ENCODE measurements at places on chromosomes 7 and 10.

DNA sequence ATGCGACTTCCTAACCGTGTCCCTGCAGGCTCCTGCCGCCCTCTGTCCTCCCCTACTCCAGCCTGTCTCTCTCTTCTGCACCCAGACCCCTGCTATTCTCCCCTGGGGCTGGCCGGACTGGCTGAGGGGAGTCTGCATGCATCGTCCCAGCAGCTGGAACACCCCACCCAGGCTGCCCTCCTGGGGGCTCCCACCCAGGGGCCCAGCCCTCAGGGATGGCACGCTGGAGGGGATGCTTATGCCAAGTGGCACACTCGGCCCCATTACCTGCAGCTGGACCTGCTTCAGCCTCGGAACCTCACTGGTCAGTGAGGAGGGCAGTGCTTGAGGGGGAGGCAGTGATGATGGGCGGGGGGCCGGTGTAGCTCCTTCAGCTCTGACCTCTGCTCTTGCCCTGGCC, 21.7 kb upstream of the ZNF467 start:
- no peak for DNase-seq
- H3K4me3 ChIP-seq = no peak overlapping the region
- no peaks in the 10 kb centered on the region for H3K4me1 ChIP-seq
- peaks cover 5% of the 10 kb centered on the region for H3K27me3 ChIP-seq
- H3K27ac ChIP-seq = no peak overlapping the region
- no peaks in the 10 kb centered on the region for H3K36me3 ChIP-seq

DNA sequence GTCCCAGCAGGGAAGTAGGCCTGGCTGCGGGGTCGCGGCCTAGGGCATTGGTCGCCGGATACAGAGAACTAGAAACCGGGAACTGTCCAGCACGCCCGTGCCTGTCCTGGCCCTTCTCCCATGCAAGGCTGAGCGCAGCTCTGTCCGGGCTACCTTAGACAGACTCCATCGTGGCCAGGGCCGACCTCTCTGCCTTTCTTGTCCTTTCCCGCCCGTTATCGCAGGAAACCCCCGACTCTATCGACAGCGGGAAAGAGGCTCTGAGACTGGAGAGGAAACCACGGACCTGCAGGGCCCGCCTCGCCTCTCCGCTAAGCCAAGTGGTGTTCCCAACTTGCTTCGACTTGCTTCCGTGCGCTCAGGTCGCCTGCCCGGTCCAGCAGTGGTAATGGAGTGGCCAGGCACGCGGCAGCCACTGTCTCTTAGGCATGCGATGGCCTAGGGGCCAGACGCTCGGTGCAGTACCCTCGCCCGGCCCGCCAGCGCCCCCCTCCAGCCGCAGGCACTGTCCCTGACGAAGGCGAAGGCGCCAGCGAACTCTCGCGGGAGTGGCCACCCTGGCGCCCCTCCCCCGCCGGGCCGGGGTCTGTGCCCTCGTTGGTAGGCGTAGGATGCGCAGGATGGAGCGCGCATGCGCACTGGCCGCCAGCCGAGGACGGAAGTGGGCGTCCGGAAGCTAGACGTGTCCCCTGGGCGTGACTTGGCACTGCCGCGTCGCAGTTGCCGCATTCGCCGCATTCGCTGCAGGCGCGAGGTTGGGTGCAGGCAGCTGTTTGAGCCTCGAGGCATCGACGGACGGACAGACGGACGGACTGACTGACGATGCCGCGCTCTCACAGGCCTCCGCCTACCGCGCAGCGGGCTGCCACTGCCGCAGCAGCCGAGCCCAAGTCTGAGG, 54.4 kb downstream of the MCMBP start:
- peak overlapping the region; percentile 51 for H3K4me3 ChIP-seq
- H3K4me1 ChIP-seq = no peaks in the 10 kb centered on the region
- no peaks in the 10 kb centered on the region for H3K36me3 ChIP-seq
- H3K27me3 ChIP-seq = no peaks in the 10 kb centered on the region
- DNase-seq = peak; percentile 98

DNA sequence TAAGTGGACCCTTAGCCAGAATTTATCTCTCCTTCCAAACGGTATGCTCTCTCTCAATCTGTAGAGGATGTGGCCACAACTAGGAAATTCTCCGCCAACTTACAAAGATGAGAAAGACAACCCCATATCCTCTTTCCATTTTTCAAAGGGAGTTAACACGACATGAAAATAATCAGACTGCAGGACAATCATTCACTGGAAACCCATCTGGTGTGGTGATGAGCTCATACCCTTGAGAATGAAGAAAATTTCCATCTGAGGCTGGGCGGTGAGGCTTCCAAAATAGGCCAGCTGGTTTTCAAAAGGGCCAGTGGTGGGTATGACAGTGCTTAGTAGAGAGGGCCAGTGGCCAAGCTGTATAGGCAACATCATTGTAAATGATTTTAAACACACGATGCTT, 369.6 kb downstream of the FRMD4A start:
- no peak overlapping the region for H3K4me3 ChIP-seq
- DNase-seq = peak; percentile 73
- no peak overlapping the region for H3K27ac ChIP-seq

- H3K4me1 ChIP-seq = no peaks in the 10 kb centered on the region
- H3K27me3 ChIP-seq = no peaks in the 10 kb centered on the region
- no peak overlapping the region for H3K27ac ChIP-seq
- H3K4me3 ChIP-seq = no peak overlapping the region
- no peak for DNase-seq
- no peaks in the 10 kb centered on the region for H3K36me3 ChIP-seq
Observed at GRCh38 chr10:58330431-58330830, 4.4 kb upstream of the UBE2D1 start.

GRCh38 chr7:90720984-90721760, 125.1 kb downstream of the CDK14 start:
- no peak overlapping the region for H3K4me3 ChIP-seq
- no peaks in the 10 kb centered on the region for H3K36me3 ChIP-seq
- no peak overlapping the region for H3K27ac ChIP-seq
